ENCODE measurements at places on chromosomes 3 and 15. TPM values are rescaled to one million over a fixed set of nuclear protein-coding genes. Genes with fewer than 3 reads are reported as not detected.

ENTPD3 gene
- total RNA-seq: not detected

ECE2 gene
- total RNA-seq: not detected

NEK10 gene
- 5.7 TPM for total RNA-seq

RARRES1 gene
- 0.34 TPM for total RNA-seq

CELF6 gene
- total RNA-seq: 0.46 TPM
